AG04449 (cell line): ENCODE measurements at places on chromosomes 7 and 10.

DNA sequence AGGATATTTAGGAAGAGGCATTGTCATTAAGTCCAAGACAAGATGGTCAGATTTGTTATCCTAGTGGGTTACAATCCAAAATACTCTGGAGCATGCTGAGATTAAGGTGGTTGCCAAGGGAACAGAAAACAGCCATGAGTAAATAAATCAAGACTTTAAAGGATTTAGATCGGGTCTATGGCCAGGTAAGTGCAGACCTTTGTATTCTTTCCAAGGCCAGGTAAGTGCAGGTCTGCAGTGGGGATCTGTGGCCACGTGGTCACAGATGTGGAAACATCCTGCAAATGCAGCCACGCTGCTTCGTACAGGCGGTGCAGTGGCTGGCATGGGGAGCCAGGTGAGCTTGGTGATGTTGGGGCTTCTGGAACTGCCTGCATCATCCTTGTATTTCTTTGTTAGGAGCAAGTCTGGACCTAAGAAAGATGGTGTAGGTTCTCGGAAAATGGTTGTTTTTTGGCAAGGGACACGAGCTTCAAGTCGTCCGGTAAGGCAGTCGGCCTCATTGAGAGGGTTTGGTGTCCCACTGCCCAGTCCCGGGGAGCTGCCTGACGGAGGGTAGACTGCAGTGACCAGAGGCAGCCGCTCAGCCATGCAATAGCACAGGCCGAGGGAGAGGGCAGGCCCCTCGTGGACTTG, 21.8 kb downstream of the ZNF775 start:
- DNase-seq: no peak

GRCh38 chr7:152602962-152603361, 73.0 kb downstream of the XRCC2 start:
- no peak for DNase-seq

DNA sequence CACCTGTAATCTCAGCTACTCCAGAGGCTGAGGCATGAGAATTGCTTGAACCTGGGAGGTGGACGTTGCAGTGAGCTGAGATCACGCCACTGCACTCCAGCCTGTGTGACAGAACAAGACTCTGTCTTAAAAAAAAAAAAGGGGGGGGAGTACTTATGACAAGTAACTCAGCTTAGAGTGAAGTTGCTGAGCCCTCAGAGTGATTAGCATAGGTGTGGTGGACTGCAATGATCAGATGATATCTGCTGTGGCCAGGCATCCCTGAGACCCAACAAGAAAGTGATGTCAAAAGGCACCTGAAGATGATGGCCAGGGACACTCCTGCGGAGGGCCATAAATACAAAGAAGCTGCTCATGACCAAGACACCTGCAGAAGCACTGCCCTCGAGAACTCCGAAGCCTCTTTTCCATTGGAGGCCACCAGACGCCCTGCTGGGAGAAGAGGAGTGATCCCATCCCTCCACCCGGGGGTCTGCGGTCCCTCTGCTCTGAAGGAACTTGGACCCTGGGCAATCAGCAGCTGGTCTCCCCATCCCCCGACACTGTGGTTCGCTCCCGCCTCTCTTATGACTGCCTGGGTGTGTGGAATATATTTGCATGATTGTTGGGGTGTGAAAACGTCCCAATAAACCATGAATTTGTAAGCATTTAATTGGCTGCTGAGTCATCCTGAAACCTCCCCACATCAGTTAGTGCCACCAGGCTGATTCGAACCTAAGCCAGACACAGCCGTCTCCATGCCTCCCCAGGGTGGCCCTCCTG, 46.0 kb downstream of the RASGEF1A start:
- no peak for DNase-seq

- DNase-seq: no peak
These were observed 15.9 kb downstream of the TMEM209 start for GRCh38 chr7:130189343-130189742.

- DNase-seq: no peak
These were observed 2.0 kb downstream of the JCAD start for GRCh38 chr10:30057421-30057841.

DNA sequence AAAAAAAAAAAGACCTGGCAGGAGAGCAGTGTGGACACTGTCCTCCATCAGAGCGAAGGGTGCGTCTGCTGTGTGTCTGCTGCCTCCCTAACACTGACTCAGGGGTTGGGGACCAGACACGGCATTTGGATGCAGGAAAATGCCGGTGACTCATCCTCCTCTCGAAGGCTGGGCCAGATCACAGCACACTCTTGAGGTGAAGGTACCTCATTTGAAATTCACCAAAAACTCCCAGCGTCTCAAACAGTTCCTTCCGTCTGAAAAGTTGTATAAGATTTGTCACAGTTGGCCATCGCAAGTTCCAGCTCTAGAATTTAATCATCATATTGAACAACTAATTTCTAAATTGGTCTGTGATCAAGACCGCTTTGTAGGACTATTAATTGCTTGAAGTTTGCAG, 118.1 kb upstream of the LYZL2 start:
- no peak for DNase-seq

DNA sequence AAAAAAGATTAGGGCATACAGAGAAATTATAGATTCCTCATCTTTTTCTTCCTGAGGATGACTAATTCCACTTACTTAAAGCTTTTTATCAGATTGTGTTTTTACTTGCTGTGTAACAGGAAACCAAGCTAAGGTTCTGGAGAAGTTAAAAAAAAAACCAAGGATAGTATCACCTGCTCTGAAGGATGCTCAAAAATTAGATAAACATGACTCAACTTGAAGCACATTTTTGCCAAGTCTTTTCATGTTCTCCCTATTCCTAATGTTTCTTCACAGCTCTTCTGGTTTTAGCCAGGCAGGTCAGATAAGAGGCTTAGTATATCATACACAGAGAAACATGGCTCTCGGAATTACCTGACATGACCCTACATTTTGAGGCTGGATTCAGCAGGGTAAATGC, 90.3 kb downstream of the CPEB3 start:
- DNase-seq: no peak

- no peak for DNase-seq
These were observed 56.3 kb downstream of the PLXNA4 start for GRCh38 chr7:132519936-132520335.
